Germinal center (tissue), 1 donor: ENCODE measurements at places on chromosomes 13 and 19.

GRCh38 chr13:47678201-47678968 is 322.7 kb downstream of the SUCLA2 start:
- DNase-seq: no peak

DNA sequence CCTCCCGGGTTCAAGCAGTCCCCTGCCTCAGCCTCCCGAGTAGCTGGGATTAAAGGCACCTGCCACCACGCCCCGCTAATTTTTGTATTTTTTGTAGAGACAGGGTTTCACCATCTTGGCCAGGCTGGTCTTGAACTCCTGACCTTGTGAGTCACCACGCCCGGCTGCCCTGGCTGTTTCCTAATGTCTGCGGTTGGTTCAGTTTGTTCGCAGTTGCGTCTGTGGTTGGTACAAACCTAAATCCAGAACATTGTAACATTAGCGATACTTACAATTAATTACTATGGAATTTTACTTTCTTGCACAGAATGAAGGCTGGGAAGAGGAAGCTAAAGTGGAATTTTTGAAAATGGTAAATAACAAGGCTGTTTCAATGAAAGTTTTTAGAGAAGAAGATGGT is 38.1 kb downstream of the RNF17 start:
- no peak for DNase-seq

DNA sequence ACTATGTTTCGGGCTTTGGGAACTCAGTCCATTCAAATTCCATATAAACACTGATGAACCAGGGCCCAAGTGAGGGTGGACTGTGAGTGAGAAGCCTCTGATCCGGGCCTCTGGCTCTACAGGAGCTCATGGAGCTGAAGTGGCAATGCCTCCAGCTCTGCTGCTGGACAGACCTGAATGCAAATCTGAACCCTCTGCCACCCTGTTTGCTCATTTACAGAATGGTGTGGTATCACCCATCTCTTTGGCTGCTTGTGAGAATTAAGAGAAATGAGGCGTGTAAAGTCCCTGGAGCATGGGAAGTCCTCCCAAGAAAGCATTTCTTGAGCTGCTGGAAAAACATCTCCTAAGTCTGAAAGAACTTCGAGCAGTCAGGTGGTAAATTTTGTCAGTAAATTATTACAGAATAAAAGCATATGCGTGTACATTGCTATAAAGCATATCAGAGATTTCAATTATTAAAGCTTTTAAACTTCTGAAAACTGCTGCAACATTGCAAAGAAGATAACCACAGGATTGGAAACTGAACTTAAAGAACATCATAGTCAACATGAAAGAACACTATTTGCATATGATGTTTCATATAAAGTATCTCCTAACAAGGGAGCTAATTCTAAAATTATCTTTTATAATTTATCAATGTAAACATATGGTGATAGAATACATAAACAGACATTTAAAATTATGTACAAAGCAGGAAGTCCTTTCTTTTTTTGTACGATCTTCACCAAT is 369.0 kb downstream of the UQCRFS1 start:
- DNase-seq: no peak

DNA sequence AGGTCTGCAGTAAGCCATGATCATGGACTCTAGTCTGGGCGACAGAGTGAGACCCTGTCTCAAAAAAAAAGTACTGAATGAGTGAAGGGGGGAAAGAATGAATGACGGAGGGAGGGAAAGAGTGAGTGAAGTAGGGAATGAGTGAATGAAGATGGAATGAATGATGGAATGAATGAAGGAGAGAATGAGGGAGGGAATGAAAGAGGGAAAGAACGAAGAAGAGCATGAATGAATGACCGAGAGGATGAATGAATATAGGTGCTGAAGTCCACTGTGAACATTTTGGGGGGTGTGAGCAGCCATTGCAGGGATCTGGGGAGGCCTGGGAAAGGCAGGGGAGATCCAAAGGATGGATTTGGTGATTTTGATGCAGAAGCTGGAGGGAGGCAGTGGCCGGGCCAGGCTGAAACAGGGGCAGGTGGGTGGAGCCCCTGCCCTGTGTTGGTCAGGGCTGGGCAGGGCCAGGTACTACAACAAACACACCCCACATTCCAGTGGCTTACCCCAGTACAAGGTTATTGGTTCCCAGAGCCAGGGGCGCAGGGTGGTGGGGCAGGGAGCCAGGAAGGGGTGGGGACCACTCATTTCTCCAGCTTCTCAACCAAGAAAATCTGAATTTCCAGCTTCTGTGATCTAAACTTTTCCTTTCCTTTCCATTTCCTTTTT is 14.3 kb downstream of the SLC27A1 start:
- no peak for DNase-seq

GRCh38 chr19:2758601-2759313 is 18.9 kb upstream of the SLC39A3 start:
- no peak for DNase-seq

GRCh38 chr13:76830805-76831204 is 55.4 kb downstream of the KCTD12 start:
- no peak for DNase-seq

- no peak for DNase-seq
Observed at GRCh38 chr19:18203408-18203862, 407 bp downstream of the RAB3A start.

- DNase-seq: no peak
Observed at GRCh38 chr13:113064000-113064533, 41.5 kb upstream of the F7 start.

GRCh38 chr13:57992416-57992815 is 360.9 kb downstream of the PCDH17 start:
- DNase-seq: no peak

DNA sequence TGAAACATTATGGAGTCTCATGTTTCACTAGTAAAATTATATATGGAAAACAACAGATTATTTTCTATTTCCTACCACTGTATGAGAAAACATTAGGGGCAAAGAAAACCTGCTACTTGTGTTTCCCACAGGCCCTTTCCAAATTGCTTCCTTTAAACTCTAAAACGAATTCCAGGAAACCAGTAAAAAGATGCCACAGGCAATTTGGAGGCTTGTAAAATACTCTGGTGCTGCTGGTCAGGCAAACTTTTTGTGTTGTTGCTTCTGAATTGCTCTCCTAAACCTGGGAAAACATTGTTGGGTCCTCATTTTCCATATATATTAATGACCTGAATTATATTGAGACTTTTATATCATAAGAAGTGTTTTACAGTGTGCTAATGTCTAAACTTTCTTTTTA is 141.5 kb downstream of the TDRD3 start:
- DNase-seq: no peak

GRCh38 chr13:44155422-44156293 is 218.0 kb upstream of the SERP2 start:
- DNase-seq: no peak

- DNase-seq: no peak
Observed at GRCh38 chr19:1468821-1469254, 10.2 kb downstream of the C19orf25 start.

DNA sequence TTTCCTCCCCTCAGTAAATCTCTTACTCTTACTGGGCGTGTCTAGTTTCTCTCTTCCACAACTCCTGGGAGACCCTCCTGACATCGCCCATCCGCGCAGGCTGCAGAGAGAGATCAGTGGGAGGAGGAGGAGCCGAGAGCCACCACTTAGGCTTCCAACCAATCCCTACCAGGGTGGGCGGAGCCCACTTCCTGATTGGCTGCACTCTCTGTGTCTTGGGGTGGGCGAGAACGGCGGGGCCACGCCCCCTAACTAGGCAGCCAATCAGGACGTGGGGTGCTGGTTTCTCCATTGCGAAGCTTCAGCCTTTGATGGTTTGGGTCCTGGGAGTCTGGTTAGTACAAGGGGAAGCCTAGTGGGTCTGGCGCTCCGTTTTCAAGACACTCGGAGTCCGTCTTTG is at the start of gene PMIS2:
Gene PMIS2 (plus strand): TSS at position 326 of the 400 bp plus-strand sequence. CDS start 87 bp downstream, outside the sequence.
- DNase-seq: peak; percentile 40

- peak; percentile 69 for DNase-seq
Observed at GRCh38 chr19:5001615-5002014, 32.7 kb downstream of the KDM4B start.

- no peak for DNase-seq
Observed at GRCh38 chr13:45654633-45655349, 39.3 kb upstream of the ERICH6B start.

- peak; percentile 88 for DNase-seq
Observed at GRCh38 chr19:52369559-52370340, at the start of gene ZNF880. Gene ZNF880 (plus strand): TSS chr19:52369923. CDS start chr19:52369966, 43 bp downstream.

- DNase-seq: no peak
Observed at GRCh38 chr13:59681636-59682311, 482.0 kb downstream of the DIAPH3 start.

DNA sequence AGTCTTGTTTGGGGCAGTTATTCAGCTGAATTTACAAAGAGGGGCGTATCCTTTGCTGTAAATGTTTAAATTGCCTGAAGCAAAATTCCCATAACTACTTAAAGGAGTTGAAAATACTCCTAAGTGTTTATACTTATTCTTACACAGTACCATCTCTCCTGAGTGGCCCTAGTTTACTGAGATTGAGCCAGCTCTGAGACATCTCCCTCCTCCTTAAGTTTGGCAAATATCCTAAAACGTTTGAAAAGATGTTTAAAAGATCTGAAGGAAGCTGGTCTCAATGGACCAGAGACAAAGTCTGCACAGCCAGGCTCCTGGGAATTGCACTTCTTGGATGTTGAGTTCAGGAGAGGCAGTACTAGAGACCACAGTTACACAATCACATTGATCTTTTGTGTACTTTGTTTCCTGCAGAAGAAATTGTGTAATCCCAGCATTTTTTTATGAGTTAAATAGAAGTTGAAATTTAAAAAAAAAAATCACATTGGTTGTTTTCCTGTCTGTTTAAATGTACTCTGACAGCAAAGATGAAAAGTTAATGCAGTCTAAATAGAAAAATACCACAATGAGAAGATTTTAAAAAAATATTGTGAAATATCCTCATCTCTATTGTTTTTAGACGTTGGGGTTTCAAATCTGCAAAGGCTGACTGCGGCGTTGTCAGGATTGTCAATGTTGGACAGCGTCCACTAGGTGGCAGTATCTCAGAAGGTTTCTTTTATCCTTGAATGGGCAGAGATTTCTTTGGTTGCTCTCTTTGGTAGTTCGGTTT is 20.7 kb downstream of the TNFSF11 start:
- peak; percentile 67 for DNase-seq

GRCh38 chr19:39113199-39113598 is 12.4 kb upstream of the PAK4 start:
- no peak for DNase-seq

- DNase-seq: no peak
Observed at GRCh38 chr19:35267353-35267817, 1.4 kb upstream of the USF2 start.

DNA sequence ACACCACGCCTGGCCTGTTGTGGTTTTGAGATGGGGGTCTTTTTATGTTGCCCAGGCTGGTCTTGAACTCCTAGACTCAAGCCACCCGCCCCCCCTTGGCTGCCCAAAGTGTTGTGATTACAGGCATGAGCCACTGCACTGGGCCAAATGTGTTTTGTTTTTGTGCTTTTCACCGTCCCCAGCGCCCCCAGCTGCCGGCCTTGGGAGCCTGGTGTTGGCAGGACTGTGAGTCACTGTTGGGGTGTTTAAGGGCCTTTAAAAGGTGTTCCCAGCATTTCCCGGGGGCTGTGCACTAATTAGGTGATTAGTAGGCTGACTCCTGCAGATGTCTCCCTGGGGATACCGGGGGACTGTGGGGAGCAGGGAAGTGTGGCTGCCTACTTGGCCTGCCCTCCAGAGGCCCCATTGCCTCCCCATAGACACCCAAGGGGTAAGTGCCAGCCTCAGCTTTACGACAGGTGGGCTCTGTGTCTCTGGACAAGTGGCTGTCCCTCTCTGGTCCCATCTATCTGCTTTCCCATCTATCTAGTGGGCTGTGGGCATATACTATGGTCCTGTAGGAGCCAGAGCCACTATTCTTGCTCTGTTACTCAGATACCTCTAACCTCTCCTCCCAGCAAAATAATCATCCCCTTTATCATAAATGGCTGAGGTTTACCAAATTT is 11.8 kb upstream of the TLE5 start:
- no peak for DNase-seq

GRCh38 chr13:100794575-100794974 is 120.0 kb upstream of the TMTC4 start:
- no peak for DNase-seq

GRCh38 chr13:32938314-32938713 is 77.9 kb upstream of the KL start:
- no peak for DNase-seq

GRCh38 chr19:46298479-46299003 is 1.7 kb downstream of the HIF3A start:
- DNase-seq: no peak

GRCh38 chr13:113448885-113449692 is 4.2 kb downstream of the ADPRHL1 start:
- no peak for DNase-seq

GRCh38 chr19:8445488-8446001 is 770 bp downstream of the HNRNPM start:
- DNase-seq: peak; percentile 43

GRCh38 chr19:28968721-28969120 is 244.2 kb downstream of the UQCRFS1 start:
- DNase-seq: no peak

- DNase-seq: peak; percentile 38
Observed at GRCh38 chr13:110874508-110874960, 40.3 kb downstream of the ANKRD10 start.

DNA sequence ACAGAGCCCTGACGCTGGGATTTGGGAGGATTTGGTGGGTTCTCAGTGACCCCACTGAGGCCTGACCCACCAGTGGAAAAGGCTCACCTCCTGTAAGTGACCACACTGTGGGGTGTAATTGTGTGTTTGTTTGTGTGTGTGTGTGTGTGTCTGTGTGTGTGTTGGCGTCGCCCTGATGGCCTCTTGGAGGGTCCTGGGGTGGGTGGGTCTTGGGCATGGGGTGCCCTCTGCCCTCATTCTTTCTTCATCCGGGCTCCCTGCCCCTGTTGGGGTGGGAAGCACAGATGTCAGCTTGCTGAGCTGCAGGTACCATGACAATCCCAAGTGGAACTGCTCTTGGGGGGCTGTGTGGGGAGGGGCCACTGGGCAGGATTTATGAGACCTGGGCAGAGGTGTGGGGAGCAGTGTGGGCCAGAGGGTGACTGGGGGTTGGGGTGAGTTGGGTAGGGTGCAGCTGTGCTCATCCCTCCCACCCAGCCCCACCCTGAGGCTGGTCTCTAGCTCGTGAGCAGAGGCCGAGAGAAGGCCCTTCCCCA is 22.8 kb downstream of the WTIP start:
- no peak for DNase-seq

DNA sequence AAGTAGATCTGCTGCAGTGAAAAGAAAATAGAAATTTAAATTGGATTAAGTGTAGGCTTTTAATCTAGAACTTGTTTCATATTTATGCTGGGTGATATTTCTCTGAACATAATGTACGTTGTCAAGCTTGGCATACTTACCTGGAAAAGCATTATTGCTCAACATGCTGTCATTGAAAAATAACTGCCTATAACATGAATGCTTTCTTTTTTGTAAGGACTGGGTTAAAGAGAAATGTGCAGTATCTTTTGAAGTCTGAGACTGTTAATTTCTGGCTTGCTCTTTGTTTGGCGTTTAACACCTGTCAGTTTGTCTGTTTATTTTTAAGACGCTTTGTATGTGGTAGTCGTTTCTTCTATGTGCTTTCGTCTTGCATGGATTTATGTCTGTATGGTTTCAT is 175.2 kb downstream of the LMO7 start:
- DNase-seq: no peak
